EL (cell line): ENCODE measurements at places on chromosomes 5 and 9.

DNA sequence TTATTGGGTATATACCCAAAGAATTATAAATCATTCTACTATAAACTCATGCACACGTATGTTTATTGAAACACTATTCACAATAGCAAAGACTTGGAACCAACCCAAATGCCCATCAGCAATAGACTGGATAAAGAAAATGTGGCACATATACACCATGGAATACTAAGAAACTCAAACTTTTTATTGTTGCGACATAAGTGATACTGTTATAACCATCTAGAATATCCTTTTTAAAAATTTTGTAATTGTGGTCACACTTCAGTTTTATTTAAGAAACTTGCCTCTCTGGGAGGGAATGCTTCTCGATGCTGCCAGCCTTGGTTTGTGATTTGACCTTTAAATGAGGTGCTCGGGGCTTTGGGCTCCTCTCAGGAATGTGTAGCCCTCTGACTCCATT, 200.9 kb upstream of the OTULINL start:
- no peak for DNase-seq

- no peak for DNase-seq
These were observed 1.8 kb downstream of the GZMA start for GRCh38 chr5:55104036-55104772.

GRCh38 chr9:88826181-88826580, 165.1 kb upstream of the S1PR3 start:
- DNase-seq = no peak

DNA sequence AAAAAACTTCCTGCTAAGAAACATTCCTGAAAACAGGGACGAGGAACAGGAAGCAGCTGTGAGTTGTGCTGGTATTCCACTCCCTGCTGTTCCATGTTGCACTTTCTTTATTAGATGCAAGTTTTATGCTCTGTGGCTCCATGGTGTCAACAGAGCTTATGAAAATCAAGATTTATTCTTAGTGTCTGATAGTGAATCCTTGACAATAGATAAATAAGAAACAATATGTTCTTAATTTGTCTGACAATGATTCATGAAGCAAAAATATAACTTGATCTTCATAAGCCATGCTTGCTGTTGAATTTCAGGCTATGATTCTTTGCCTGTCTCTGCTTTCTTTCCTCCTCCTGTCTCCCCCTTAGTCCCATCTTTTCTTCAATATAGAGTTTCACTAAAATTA, 119.6 kb downstream of the DROSHA start:
- peak; percentile 29 for DNase-seq

DNA sequence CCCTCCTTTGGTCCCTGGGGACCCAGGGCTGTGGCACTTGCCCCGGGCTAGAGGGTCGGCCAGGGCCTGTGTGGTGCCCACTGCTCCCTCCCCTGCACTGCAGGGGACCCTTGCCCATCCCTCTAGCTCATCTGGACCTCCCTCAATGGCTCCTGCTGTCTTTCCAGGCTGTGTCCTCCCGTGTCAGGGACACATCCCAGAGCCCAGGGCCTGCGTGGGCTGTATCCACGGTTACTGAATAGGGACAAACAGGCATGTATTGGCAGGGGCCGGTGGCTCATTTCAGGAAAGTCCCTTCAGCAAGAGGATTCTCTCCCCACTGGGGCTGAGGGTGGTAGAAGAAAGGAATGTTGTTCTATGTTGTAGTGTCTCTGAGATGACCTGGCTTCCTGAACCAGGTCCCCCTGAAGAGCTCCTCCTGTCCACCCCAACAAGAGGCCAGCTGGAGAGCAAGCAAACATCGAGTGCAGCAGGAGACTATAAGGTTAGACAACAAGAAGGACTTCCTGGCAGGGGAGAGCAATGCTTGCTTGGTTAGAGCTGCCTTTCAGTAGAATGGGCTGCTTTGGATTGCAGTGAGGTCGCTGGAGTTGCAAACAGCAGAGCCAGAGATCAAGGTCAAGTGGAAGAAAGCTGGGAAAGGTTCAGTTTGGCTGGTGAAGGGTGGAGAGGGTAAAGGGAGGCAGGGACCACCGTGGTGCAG, 1.0 kb upstream of the CRB2 start:
- no peak for DNase-seq

GRCh38 chr9:121990600-121991306, 102.4 kb downstream of the TTLL11 start:
- DNase-seq = no peak

DNA sequence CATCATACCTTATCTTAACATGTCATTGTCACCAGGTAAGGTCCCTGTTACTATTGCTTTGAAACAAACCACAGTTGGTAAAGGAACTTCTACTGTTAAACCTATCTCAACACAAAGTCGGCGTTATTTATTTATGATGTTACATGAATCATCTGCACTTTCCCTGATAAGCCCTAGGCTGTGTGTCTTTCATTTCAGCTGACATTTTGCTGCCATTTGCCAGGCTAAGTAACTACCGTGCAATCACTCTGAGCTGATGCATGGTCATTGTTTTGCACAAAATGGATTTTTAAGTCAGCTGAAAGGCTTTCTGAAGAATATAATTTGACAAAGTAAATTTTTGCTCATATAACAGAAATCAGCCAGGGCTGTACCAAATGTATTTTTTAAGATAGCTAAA, 546.5 kb downstream of the ZNF608 start:
- DNase-seq = no peak

GRCh38 chr9:34675048-34675714, 12.7 kb upstream of the CCL27 start:
- DNase-seq = peak; percentile 69

- DNase-seq = no peak
These were observed 15.8 kb upstream of the TIFAB start for GRCh38 chr5:135467871-135468485.

DNA sequence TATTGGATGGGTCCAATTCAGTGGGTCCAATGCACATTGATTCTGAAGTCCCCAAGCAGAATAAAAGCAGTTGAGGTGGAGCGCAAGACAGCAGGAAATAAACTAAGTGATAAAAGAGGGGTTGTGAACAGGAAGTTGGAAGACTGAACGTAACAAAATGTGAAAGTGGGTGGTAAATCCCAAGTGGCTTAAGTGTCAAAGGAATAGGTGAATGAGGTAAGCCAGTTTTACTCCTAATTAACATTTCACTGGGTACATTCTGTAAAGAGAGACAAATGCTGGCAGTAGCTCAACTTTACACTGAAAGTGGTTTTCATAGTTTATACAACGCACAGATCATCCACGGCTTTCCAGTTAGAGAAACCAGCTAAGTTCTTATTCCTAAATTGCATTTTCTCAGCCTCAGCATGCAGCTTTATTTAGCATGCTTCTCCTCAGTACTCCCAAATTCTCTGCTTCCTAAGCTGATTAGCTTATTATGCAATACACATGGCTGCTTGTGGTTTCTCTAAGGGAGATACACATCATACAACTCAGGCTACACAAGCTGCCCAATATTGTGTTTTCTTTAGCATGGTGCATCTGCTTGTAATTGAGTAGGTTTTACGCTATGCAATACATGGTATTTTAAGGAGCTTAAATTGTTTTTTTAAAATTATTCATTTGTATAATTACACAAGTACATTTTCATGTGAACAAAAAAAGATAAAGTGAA, 34.2 kb upstream of the HSD17B4 start:
- DNase-seq = peak; percentile 69

DNA sequence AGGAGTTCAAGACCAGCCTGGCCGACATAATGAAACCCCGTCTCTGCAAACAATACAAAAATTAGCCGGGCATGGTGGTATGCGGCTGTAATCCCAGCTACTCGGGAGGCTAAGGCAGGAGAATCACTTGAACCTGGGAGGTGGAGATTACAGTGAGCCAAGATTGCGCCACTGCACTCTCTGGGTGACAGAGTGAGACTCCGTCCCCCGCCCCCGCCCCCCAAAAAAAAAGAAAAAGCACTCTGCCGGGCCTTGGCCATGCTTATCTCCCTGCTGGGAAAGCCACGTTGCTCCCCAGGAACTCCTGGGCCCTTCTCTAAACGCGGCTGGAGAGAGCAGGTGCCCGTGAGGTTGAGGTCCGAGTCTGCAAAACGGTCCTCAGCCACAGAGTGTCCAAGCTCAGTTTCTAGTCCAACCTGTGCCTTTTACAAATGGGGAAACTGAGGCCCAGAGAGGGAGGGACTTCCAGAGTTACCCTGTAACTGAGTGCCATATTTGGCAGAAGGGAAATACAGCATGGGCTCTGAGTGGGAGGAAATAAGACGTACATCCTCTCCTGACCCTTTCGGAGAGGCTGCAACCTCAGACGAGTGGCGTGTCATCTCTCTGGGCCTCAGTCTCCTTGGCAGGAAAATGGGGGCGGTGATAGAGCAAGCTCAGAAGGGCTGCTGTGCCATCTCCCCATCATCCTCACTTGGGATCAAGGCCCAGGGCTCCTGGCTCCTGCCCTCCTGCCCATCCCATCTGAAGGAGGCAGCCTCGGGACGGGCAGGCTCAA, 6.6 kb upstream of the PHYHD1 start:
- no peak for DNase-seq

GRCh38 chr5:125236981-125237380, 490.5 kb upstream of the ZNF608 start:
- DNase-seq = no peak

DNA sequence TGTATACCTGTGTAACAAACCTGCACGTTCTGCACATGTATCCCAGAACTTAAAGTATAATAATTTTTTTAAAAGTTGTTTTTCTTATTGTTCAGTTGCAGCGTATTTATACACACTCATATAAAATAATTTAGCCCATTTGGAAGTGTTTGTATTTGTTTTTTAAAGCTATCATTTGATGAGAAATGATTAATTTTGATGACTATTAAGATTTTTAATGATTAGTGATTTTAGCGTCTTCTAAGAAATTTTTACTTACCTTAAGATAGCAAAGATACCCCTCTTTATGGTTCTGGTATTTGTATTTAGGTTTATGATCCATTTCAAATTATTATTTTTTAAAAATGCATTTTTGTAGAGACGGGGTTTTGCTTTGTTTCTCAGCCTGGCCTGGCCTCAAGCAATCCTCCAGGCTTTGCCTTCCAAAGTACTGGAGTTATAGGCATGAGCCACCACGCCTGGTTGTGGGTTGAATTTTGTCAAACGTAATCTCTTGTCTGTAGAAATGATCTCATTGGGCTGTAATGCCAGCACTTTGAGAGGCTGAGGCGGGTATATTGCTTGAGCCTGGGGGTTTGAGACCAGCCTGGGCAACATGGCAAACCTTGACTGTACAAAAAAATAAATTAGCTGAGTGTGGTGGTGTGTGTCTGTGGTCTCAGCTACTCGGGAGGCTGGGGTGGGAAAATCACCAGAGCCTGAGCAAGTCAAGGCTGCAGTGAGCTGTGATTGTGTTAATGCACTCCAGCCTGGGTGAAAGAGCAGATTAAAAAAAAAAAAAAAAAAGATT, 26.9 kb downstream of the CSNK1G3 start:
- peak; percentile 37 for DNase-seq

DNA sequence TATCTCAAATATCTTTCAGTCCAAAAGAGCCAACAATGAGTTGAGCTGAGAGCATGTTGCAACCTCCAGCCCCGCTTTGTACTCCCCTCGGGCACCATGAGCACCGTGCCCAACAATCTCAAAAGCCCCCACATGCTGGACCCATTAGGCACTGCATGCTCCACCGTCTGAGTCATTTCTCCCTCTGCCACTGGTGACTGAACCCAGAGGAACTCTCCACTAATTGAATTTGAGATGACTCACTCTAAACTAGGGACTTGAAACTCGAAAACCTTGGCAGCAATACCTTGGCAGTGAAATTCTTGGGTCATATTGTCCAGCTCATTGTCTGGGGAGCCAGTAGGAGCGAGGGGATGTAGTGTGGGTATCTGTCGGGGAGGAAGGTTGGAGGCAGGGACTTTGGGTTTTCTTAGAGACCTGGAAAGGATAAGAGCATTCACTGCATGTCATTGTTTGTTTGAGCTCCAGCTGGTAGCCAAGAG, 49.9 kb upstream of the SLIT3 start:
- DNase-seq = peak; percentile 100

DNA sequence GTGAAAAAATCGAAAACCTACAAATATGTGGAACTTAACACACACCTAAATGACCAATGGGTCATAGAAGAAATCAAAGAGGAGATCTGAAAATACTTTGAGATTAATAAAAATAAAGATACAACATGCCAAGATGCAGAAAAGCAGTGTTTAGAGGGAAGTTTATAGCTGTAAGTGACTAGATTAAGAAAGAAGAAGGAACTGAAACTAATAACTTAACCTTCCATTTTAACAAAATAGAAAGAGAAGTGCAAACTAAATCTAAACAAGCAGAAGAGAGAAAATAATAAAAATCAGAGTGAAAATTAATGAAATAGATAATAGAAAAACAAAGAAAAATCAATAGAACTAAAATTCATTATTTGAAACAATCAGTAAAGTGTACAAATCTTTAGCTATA, 103.0 kb upstream of the MAMDC2 start:
- no peak for DNase-seq

GRCh38 chr5:133865113-133865512, 103.3 kb downstream of the C5orf15 start:
- DNase-seq = no peak

DNA sequence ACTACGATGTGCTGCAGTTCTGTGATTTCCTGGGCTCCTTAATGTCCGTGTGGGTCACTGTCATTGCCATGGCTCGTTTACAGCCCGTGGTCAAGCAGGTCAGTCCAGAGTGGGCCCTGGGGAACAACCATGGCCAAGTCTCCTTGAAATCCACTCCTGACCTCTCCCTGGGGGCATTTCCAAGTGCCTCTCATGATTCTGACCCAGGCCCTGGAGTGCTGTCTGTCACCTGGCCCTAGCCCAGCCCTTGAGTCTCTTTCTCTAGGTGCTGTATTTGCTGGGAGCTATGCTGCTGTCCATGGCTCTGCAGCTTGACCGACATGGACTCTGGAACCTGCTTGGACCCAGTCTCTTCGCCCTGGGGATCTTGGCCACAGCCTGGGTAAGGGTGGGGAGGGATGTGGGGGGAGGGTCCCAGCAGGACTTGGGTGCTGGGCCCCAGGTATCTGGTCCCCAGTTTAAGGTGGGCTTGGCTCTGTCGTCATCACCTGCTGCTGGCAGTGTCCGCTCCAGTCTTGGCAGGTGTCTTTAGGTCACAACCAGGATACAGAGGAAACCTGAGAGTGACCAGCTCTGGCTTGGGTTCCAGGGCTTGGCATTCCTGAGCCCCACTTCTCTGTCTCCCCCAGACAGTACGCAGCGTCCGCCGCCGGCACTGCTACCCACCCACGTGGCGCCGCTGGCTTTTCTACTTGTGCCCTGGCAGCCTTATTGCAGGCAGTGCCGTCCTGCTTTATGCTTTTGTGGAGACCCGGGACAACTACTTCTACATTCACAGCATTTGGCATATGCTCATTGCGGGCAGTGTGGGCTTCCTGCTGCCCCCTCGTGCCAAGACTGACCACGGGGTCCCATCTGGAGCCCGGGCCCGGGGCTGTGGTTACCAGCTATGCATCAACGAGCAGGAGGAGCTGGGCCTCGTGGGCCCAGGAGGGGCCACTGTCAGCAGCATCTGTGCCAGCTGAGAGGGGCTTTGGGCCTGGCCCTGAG, 17.0 kb downstream of the OR13J1 start:
- no peak for DNase-seq

GRCh38 chr9:113488071-113488470, 24.5 kb downstream of the RGS3 start:
- DNase-seq = no peak
